ENCODE measurements at places on chromosomes 1 and 21.
A peak's percentile ranks its signal among the peaks of the same experiment; 100 is the strongest.

GRCh38 chr21:46126309-46127238 lies 28.7 kb downstream of the COL6A2 start:
- DNase-seq, result no peak

DNA sequence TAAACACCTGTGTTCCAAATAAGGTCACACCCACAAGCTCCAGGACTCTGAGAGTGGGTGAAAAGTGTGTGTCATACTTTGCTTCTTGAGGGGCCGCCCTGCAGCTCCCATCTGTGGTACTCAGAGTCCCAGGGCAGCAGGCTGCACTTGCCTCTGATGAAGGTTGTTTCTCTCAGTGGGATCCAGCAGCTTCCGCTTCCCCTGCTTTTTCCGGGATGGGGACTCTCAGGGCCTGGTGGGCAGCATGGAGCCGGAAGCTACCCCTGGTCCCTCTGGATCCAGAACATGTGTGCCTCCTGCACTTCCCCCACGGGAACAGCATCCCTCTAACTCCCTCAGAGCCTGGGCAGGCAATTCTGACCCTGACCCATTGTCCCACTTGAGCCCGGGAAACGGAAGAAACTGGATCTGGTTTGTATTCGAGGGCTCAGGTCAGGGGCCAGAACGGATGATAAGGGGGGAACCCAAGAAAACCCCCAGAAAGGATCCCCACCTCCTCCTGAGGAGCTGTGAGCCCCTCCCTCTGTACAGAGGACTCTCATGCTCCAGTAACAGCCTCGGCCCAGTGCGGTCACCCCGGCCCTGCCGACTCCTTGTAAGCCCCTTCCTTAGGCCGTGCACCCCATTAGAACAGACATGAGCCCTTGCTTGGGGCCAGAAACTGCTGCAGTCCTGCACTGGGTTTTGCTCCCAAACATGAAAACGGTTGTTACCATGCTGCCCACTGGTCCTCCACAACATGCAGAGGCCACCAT lies 189.5 kb upstream of the C1orf174 start:
- no peak for DNase-seq

GRCh38 chr1:113320272-113320671 lies 70.0 kb upstream of the MAGI3 start:
- no peak for DNase-seq

DNA sequence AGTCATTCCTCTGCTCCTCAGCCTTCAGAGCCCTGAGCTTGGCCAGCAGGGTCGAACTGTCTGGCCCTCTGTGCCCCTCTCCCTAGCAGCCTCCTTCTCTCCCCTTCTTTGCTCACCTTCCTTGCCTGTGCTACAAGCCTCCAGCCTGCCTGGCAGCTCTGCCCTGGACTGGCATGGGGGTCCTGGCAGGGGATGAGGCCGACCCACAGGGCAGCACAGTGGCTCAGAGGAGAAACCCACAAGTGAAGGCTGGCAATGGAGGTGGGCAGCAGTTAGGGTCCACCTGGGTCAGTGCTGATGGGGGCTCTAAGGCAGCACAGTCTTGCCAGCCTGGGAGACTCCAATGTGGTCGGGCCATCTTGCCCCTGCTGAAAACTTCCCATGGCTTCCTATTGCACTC lies 274.2 kb downstream of the GRIK3 start:
- DNase-seq, result no peak

- DNase-seq, result no peak
Observed at GRCh38 chr1:204818998-204819397, 51.7 kb upstream of the NFASC start.

DNA sequence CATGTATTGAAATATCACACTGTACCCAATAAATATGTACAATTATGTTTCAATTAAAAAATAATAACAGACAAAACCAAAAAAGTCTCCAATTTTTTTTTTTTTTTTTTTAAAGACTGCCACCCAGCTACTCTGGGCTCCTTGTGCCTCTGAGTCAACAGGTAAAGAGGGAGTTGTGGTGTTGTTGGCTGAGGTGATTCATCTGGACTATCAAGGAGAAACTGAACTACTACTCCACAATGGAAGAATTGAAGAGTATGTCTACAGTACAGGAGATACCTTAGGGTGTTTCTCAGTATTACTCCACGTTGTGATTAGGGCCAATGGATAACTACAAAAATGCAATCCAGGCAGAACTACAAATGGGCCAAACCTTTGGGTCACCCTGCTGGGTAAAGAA lies 67.9 kb downstream of the SCMH1 start:
- DNase-seq, result no peak

DNA sequence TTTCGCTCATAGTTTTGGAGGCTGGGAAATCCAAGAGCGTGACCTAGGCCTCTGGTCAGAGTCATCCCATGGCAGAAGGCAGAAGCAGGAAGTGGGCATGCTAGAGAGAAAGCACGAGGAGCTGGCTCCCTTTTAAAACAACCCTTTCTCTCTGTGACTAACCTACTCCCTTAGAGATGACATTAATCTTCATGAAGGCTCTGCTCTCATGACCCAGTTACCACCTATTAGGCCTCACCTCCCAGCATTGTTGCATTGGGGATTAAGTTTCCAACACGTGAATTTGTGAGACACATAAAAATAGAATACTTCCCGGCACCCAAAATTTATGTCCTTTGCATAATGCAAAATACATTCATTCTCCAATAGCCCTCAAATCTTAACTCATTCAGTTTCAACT lies 223.1 kb upstream of the ST6GALNAC5 start:
- no peak for DNase-seq

DNA sequence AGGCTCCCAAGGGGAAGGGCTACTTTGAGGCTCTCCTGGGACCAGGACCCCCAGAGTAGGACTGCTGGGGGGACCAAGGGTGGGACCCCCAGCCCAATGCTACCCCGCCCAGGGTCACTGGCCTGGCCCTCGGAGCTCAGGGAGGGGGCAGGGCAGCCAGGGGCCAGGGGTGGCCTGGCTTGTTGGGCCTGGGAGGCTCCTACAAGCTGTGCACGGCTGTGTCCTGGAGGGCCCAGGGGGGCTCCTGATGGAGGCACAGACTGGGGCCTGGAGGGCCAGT lies 2.2 kb downstream of the HES4 start:
- no peak for DNase-seq

DNA sequence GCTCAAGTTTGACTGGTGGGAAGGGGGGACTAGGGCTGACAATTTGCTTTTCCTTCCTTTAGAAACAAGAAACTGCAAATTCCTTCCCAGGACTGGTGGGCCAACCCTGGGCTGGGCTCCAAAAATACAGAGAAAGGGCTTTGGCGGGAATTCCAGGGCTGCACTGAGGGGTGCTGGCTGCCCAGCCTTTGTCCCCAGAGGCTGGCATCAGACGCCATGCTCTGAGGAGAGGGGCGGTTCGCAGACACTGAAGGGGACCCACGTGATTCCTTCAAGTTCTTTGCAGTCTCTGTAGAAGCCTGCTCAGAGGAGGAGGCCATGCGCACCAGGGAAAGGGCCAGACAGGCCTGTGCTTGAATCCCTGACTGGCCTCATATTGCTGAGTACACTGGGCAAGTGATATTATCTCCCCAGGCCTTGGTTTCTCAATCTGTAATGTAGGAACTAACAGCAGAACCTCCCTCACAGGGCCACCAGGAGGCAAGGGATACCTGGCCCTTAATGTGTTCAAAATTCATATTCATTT lies 119.5 kb downstream of the EPHB2 start:
- DNase-seq, result no peak

DNA sequence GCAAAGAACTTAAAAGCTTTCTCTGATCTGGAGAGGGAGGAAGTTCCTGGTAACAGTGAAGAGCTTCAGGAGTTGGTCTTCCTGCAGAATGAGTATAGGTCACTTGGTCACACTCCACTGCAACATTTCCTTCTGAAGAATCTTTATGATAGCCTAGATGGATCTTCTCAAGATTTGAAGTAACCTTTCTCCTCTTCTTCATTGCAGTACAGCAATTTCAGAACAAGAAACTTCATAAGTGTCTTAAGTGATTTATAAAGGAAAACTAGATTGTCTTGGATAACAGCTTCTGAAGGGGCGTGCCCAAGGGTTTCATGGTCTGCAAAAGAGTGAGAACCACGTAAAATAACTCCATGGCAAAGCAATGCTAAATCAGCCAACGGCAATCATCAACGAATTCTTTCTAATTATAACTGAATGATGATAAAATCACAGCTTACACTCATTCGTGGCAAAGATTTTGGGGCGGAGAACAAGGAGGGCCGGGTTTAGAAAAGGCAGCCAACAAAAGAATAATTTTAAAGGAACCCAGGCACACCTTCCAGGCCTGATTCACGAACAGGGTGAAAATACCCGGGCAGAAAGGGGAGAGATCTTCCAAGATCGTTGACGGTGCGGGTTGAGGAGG lies 53.9 kb upstream of the ASPM start:
- no peak for DNase-seq

DNA sequence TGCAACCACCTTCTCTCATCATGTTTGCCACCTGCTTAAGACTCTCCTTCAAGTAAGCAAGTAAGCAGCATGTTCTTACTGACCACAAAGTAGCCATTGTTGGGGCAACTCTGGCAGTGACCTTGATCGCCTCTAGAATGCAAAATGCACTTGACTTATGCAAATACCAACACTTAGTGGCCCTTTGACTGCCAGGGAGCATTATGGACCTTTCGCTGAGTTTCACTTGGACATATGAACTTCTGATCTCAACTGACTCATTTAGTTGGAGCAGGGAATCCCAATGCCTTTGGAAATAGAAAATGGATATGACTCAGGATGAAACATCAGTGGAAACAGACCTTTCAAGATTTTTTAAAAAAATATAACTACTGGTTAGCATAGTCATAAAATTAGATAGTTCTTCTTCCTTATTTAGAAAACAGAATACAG lies 6.1 kb upstream of the PLA2G5 start:
- no peak for DNase-seq

DNA sequence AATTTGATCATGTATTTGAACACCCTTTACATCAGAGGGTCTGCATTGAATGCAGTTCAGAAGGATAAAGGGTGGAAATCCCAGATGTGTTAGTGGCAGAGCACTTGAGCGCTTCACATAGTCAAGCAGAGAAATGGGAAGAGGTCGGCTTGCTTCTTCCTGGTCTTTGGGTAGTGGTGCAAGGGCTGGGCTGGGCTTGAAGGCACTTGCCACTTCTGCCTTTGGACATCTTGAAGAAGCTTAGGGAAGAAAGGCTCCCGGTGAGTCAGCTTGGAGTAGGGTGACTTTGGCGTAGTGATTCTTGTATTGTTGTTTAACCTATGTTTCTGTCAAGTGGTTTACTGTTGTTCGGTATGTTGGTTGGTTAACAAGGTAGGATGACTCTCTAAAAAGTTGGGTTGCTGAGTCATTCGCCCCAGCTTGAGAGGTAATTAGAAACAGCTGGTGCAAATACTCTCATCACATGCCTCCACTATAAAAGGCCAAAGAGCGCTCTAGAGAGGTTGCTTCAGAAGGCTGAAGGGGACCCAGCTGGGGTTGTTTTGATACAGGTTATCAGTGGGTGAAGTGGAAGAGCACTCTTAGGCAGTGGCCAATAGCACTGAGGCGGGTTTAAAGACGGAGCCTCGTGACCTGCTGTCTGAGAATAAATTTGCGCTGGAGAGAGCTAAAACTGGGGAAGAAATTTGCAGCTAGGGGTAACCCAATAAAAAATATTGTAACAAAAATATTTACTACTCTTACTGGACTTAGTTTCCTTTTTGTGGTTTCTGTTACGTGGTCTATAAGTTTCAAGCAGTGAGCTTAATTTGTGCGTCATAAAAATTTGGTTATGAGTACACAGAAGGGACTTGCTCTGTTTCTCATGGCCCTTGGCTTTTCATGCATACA lies 1.4 kb downstream of the BACH1 start:
- DNase-seq, result peak; percentile 25

DNA sequence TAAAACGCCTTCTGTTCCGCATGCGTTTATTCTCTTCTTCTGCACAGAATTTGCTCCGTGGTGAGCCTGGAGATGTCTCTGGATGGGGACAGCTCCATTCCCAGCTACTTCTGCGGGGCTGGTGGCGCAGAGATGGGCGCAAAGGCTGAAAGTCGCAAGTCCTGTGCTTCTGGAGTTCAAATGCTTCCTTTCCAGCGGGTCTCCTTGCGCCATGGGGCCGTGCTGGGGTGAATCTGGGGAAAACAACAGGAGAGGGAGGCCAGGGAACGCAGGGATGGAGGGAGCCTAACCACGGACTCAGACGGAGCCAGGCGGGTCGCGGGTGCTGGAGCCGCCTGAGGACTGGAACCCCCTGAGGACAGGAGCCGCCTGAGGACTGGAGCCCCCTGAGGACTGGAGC lies 2.9 kb upstream of the OR2T12 start:
- no peak for DNase-seq

GRCh38 chr1:18883636-18884418 lies 18.5 kb downstream of the ALDH4A1 start:
- peak; percentile 22 for DNase-seq

DNA sequence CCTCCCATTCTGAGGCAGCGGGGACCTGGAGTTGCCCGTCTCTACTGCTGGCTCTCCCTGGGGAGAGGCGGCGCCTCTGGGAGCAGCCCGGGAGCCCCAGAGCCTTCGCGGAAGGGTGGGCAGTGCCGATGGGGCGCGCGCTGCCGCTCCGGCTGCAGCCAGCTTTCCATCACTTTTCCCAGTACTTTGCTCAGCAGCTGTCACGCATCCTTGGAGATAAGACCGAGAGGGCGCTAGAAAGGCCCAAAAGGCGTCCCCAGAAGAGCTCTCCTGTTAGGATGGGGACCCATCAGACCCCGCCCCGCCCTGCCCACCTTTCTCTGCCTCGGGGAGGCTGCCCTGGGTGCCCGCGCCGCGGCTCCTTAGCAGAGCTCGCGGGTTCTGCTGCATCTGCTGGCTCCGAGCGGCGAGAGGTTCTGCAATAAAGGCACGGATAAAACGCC lies 534 bp downstream of the KCNH1 start:
- DNase-seq, result no peak

GRCh38 chr1:239725933-239726332 lies 339.6 kb downstream of the CHRM3 start:
- no peak for DNase-seq

DNA sequence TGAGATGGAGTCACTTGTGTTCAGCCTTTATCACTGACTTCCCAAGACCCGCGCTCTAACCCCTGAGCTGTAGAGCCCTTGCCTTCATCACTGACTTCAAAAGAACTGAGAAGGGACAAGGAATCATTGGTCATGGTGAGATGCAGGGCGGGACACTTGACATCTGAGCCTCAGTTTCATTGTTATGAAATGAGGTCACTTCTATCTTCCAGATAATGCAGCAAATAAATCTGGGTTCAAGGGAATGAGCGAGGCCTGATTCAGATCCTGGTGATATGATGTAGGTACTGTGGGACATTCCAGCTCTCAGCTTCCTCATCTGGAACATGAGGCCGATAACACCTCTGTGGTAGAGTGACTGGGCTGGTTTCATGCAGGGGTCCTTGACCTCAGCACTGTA lies 13.8 kb downstream of the KAZN start:
- no peak for DNase-seq

GRCh38 chr1:203342192-203342940 lies 8.6 kb downstream of the FMOD start:
- DNase-seq, result no peak

DNA sequence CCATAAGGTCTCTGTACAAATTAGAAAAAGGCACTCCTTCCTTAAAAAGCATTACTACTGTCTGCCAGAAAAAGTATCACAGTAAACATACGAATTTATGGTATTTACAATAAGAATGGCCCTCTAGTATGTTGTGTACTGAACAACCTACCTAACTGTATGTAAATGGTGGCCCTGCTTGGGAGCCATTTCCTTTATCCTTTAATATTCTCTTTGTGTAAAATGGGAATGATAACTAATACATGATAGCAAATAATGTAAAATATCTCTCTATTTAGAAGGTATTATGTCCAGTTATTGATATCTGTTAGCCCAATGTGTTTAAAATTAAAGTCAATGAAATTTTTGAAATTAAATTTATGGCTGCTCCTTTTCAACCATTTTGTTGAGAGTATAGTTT lies 5.2 kb downstream of the DR1 start:
- no peak for DNase-seq
